ENCODE measurements at places on chromosomes 6 and 20.

DNA sequence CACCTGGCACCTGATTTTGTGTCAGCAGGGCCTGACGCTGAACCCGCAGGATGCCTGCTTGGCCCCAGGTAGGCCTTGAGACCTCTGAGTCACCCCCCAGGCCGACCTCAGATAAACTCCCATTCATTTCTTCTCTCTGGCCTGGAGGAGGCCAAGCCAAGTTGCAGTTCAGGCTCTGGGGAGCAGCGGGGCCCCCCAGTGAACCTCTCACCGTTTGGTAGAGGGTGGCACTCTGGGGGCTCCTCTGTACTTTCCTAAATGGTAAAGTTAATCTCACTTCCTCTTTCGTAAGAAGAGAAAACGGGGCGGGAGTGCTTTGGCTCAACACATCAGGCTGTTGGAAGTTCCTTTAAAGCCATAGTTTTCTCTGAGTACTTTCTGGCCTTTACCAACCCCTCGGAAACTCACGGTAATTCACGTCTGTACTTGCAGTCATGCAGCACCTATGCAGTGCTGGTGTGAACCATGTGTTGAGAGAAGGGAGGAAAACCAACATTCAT lies 2.8 kb downstream of the SIRPA start:
- no peak overlapping the region for H3K4me3 ChIP-seq
- no peaks in the 10 kb centered on the region for H3K27me3 ChIP-seq
- DNase-seq = no peak
- peaks cover 2% of the 10 kb centered on the region for H3K4me1 ChIP-seq

- no peak overlapping the region for H3K4me3 ChIP-seq
- no peaks in the 10 kb centered on the region for H3K4me1 ChIP-seq
- DNase-seq = peak; percentile 45
- H3K36me3 ChIP-seq = no peaks in the 10 kb centered on the region
- H3K27me3 ChIP-seq = no peaks in the 10 kb centered on the region
These were observed 31.4 kb upstream of the HAO1 start for GRCh38 chr20:7971536-7972280.

GRCh38 chr20:38196592-38196991 lies 31.5 kb upstream of the TGM2 start:
- peak overlapping the region; percentile 46 for H3K27ac ChIP-seq
- H3K4me1 ChIP-seq = peaks cover 31% of the 10 kb centered on the region
- H3K27me3 ChIP-seq = no peaks in the 10 kb centered on the region
- peak; percentile 89 for DNase-seq

- H3K4me3 ChIP-seq = no peak overlapping the region
- no peaks in the 10 kb centered on the region for H3K27me3 ChIP-seq
- no peak overlapping the region for H3K27ac ChIP-seq
- DNase-seq = no peak
These were observed 151.8 kb downstream of the ZFP64 start for GRCh38 chr20:52039790-52040189.

DNA sequence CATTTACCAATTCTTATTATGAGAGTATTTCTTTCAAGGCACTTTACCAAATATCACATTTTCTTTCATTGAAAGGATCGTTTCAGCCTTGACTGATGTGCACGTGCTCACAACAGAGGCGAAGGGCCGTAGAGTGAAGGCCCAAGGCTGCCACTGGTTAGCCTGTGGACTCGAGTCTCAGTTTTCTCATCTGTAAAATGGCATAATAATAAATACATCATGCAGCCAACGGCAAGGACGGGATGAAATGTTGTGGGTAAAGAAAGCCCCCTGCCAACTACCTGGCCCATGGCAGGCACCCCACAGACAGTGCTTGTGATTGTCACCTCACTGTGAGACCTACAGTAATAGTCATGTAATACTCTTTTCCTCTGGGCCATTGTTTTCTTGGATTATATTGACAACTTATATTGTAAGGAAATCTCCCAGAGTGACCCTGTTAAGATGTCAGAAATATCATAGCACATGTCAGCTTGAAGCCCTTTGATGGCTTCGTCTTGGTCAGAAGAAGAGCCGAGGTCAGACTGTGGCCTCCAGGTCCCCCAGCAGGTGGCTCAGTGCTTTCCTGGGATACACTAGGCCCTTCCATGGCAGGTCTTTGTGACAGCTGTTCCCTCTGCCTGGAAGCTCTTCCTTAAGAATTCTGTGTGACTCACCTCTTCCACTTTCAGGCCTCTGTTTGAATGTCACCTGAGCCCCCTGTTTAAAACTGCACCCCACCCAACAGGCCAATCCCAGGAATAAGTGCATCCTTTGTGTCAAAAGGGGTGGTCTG lies 36.3 kb downstream of the FAM50B start:
- DNase-seq = no peak
- no peaks in the 10 kb centered on the region for H3K27me3 ChIP-seq
- peaks cover 9% of the 10 kb centered on the region for H3K4me1 ChIP-seq
- no peak overlapping the region for H3K4me3 ChIP-seq
- H3K27ac ChIP-seq = no peak overlapping the region

GRCh38 chr6:91860541-91861335 lies 1273.9 kb upstream of the MAP3K7 start:
- DNase-seq = peak; percentile 54
- no peak overlapping the region for H3K27ac ChIP-seq
- H3K36me3 ChIP-seq = no peaks in the 10 kb centered on the region
- no peak overlapping the region for H3K4me3 ChIP-seq
- H3K4me1 ChIP-seq = no peaks in the 10 kb centered on the region

DNA sequence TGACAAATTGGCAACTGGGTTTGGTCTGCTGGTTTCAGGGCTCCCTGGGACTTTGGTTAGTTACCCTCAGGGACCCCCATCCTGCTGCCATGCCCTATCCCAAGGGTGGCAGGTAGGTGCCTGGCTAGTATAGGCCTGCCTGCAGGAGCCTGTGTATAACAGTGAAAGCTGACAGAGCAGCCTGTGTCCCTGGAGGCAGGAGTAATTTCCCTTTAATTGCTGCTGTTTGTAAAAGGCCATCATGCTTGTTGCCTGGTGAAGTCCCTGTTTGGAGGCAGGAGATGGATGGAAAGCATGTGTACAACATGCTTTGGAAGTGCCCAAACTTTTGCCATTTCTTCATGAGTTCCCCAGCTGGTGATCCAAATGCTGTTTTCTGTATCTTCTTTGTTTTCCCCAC lies 30.1 kb downstream of the CMTR1 start:
- H3K27ac ChIP-seq = no peak overlapping the region
- H3K4me1 ChIP-seq = no peaks in the 10 kb centered on the region
- DNase-seq = no peak
- peaks cover 13% of the 10 kb centered on the region for H3K36me3 ChIP-seq
- no peak overlapping the region for H3K4me3 ChIP-seq
- H3K27me3 ChIP-seq = no peaks in the 10 kb centered on the region

- DNase-seq = peak; percentile 78
- H3K27ac ChIP-seq = peak overlapping the region; percentile 62
- H3K36me3 ChIP-seq = peaks cover 36% of the 10 kb centered on the region
- H3K4me3 ChIP-seq = no peak overlapping the region
These were observed 8.5 kb downstream of the TPD52L2 start for GRCh38 chr20:63873477-63873971.

GRCh38 chr6:146990821-146991798 lies 213.1 kb upstream of the STXBP5 start:
- no peaks in the 10 kb centered on the region for H3K36me3 ChIP-seq
- H3K4me1 ChIP-seq = no peaks in the 10 kb centered on the region
- no peaks in the 10 kb centered on the region for H3K27me3 ChIP-seq
- DNase-seq = peak; percentile 78

GRCh38 chr6:43762966-43763695 lies 6.9 kb upstream of the VEGFA start:
- peaks cover under 1% of the 10 kb centered on the region for H3K4me1 ChIP-seq
- no peak overlapping the region for H3K27ac ChIP-seq
- H3K27me3 ChIP-seq = peaks cover 3% of the 10 kb centered on the region
- no peaks in the 10 kb centered on the region for H3K36me3 ChIP-seq
- no peak overlapping the region for H3K4me3 ChIP-seq
- no peak for DNase-seq

Measured in fibroblast of lung (primary cell).